ENCODE measurements at places on chromosomes 16 and 17.

GRCh38 chr16:88454523-88454947, 1.5 kb downstream of the ZFPM1 start:
- peak; percentile 47 for DNase-seq

GRCh38 chr17:79607940-79608623, 2.8 kb downstream of the RBFOX3 start:
- DNase-seq = no peak

- no peak for DNase-seq
Measured at GRCh38 chr16:4321286-4322120, 5.6 kb downstream of the GLIS2 start.

GRCh38 chr16:69903865-69904415, 47.2 kb upstream of the CLEC18A start:
- DNase-seq = no peak

DNA sequence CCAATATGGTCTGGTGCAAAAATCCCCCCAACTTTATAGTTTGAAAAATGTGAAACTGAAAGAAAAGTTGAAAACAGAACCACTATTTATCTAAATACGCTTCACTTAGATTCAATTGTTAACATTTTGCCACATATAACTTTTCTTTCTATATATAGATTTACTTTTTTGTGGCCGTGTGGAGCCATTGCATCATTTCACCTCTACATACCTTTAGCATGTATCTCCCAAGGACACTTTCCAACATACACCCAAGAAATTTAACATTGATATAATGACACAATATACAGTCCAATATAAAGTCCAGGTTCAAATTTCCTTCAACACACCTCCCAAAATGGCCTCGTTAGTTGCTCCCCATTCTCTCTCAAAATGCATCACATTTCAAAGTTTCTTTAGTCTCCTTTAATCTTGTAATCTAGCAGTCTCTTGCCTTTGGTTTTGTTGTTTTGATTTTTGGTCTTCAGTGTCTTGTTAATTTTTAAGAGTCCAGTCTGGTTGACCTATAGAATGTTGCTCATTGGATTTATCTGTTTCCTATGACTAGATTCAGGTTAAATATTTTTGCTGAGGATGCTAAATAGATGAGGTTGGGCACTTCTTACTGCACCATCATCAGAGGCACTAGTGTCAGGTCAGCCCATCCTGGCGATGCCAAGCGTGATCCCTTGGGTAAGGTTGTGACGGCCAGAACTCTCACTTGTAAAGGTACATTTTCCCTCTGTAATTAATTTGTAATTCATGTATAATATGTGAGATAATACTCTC, 64.3 kb upstream of the BCAR1 start:
- DNase-seq = no peak

DNA sequence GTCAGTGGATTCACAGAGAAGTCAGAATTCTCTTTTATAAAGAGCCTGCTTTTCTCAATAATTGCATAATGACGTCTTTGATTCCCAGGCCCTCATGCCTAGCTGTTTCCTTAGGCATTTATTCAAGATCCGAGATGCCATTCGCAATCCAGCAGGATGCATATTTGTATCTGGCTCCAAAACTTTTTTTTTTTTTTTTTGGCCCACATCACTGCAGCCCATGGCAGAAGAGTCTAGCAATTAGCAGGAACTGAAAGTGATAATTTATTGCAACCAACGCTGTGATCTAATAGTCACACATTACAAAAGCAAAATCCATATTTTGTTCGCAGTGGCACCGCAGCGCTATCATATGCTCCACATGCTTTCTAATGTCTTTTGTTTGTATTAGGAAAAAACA, 503.4 kb downstream of the MAF start:
- DNase-seq = no peak

DNA sequence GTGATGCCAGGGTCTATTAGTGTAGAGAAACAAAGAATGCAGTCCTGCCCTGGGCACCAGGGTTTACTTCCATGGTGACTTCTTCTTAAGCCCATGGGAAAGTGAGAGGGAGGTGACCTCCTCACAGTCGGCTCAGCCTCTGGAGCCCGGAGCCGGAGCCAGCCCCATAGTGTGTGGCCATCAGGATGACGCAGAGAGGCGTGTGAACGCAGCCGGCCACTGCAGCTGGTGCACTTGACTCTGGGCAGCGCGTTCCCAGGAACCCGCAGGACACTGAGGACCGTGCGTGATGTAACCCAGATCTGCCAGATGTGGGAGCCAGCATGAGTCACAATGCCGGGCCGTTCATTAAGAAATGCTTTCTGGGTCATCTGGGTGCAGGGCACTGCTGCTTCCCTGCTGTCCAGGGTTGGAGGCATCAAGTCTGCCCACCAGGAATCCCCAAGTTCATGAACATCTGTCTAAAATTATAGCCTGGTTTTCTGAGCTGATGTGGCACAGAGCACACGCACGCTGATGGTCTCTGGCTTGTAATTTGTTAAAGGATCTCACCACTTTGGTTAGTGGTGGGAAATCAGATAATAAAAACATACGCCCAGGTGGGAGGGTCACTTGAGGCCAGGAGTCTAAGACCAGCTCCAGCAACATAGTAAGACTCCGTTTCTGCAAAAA, 114.1 kb downstream of the PITPNC1 start:
- DNase-seq = no peak

DNA sequence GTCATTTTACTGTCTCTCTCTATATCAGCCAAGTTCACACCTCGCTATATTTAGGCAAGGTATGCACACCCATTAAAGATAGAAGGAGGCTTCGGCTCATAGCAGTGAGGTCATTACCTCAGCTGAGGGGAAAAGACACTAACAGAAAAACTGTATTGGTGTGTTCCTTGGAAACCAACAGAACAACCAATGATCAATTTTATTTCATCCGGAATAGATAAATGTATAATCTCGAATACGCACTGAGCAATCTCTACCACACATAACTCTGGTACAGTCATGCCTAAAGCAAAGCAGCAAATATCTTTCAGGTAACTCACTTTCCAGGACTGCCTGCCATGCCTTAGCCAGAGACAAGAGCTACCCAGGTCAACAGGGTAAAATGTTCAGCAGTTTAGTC, 109.9 kb upstream of the CORO6 start:
- DNase-seq = no peak

DNA sequence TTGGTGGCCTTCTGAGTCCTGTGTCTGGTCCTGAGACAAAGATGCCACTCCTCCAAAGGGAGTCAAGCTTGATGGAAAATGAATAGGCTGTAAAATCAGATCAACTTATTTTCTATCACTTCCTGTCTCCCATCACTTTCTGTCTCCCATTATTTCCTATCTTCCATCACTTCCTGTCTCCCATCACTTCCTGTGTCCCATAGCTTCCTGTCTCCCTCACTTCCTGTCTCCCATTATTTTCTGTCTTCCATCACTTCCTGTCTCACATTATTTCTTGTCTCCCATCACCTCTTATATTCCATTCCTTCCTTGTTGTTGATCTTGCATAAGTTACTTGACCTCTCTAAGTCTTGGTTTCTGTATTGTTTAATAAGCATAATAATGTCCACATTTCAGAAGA, 418.5 kb upstream of the EEF2KMT start:
- no peak for DNase-seq

GRCh38 chr17:37488607-37489196, 989 bp upstream of the DUSP14 start:
- peak; percentile 49 for DNase-seq

GRCh38 chr17:64423881-64424280, 25.0 kb upstream of the MILR1 start:
- DNase-seq = no peak

- DNase-seq = no peak
Measured at GRCh38 chr17:81455387-81455786, 57.2 kb downstream of the ACTG1 start.
